ENCODE measurements at places on chromosomes 12 and 14.

DNA sequence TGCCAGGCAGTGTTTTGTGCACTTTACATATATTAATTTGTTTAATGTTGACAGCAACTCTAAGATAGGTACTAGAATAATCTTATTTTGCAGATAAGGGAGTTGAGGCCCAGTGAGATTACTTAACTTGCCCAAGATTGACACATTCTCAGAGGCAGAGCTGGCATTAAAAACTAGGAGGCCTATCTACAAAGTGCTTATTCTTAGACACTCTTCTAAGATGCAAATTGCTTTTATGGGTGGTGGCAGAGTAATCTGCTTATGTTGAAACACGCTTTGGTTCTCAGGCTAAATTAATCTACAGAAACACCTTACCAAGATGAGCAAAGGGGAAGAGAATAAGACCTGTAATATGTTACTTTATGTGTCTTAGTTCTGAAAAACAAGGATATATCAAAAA is 7.2 kb downstream of the MGP start:
- DNase-seq: no peak

DNA sequence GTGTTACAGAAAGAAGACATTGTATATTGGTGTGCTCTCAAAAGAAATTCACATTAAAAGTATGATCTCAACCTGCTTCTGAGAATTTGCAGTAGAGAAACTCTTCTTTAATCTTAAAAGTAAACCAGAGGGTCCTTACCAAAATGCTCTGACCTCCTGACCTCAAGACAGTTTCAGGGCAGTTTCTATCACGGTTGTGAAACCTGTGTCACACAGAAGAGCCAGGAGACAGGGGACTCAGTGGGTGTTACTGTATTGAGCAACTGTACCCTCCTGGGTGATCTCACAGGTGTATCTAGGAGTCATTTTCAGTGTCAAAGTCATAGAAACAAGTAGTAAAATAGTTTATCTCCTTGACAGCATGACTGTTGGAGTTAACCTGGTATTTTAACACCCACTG is 178.0 kb downstream of the GRIP1 start:
- DNase-seq: no peak

GRCh38 chr12:1779783-1780182 is 40.6 kb upstream of the LRTM2 start:
- DNase-seq: no peak

- no peak for DNase-seq
These were observed at the start of gene AKAP5 for GRCh38 chr14:64465191-64465822. TSS of gene AKAP5 (plus strand) at chr14:64465499. CDS start at chr14:64468395, 2,896 bp downstream.

DNA sequence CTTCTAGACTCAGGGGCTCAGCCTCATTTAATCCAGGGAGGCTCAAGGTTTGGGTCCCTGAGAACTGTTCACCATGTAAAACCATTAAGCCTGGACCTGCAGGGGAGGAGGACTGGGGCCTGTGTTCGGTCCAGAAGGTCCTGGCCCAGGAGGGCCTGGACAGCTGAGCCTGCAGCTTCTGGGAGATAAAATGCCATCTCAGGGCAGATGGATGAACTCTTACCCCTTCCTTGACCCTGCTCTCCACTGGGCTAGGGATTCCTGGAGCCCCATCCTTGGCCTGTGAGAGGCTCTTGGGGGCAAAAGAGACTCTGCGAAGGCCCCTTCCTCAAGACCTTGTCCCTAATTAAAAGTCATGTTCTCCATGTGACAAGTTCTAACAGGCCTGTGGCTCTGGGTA is 51.2 kb downstream of the PRMT8 start:
- DNase-seq: no peak

Measured in NCI-H1417 treated with DMSO at 0.1 percent for 48 hours (cell line).